ENCODE measurements at places on chromosomes 7 and 10. TPM values are rescaled to one million over a fixed set of nuclear protein-coding genes. Genes with fewer than 3 reads are reported as not detected.

DNA sequence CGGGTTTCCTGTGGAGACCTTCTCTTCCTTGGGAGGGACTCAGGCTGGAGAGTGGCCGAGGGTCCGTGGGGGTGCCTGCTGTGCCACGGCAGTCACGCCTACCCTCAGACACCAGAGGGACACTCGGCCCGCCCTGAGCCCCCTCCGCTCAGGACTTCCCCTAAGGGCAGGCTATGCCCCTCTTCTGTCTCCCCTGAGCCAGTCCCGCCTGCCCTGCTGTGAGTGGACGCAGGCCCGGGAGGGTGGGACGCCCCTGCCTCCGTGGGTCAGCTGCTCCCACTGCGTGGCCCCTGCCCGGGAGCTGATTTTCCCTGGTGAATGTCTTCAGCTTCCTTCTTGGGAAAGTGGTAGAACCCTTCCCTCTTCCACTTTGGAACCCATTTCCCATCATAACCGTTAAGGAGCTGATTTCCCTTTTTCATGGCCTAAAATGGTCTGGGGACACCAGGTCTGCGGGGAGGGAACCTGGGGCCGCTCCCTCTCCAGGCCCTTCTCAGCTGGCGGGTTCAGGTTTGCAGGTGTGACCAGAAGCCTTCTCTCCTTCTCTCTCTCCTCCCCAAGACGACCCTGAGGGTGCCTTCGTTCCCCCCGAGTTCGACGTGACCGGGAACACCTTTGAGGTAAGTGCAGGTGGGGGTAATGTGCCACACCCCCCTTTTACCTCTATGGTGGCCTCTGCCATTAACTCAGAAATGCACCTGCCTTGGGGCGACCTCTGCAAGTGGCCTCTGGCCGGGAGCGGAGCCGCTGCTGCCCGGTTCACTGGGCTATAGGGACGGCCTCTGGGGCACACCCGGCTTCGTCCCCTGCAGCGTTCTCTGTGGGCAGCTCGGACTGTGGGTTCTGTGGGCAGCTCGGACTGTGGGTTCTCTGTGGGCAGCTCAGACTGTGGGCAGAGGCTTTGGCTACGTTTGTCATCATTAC is 7.9 kb downstream of the KNDC1 start:
- no peak for DNase-seq

Gene FRMD4A
- 17.5 TPM for total RNA-seq

- peak; percentile 55 for DNase-seq
Measured at GRCh38 chr10:43249962-43250614, 16.8 kb downstream of the RASGEF1A start.

GRCh38 chr10:126908729-126909128 is 3.5 kb downstream of the DOCK1 start:
- no peak for DNase-seq

DNA sequence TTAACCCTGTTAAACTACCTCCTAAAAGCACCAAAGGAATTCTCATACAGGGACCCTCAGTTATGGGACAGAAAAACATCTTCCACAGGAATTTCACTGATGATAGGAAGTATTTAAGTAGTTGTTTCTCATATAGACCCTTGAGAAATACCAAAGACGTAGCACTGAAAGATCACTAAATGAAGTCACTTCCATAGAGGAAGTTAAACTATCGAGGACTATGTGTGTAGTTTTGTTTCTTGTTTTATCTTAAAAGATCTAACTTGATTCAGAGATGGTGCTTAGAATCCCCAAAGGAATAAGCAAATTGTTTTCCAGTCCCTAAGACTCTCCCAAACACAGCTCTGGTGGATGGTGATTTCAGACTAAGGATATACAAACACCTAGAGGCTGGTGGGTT is 94.8 kb upstream of the AFAP1L2 start:
- DNase-seq, result no peak

Gene FXYD4
- total RNA-seq, result not detected

DNA sequence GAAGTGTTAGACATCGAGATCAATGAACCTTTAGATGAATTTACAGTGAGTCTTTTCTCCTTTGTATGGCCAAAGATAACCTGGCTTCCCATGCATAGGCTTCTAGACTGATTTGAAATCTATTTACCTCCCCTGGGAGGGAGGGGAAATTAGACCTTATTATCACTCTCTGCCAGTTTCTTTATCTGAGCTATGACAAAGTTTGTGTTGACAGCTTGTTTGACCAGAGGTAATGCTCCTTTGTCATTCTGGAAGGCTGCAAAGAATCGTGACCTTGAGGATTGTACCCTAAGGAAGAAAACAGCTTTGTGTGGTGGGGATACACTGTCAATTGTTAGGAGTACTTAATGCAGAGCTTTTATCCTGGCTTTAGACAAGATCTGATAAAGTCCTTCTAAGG is 36.4 kb downstream of the RBM33 start:
- DNase-seq, result no peak

- no peak for DNase-seq
Measured at GRCh38 chr7:50584386-50584785, 19.2 kb upstream of the DDC start.

Gene TMEM213
- total RNA-seq, result 0.11 TPM

DNA sequence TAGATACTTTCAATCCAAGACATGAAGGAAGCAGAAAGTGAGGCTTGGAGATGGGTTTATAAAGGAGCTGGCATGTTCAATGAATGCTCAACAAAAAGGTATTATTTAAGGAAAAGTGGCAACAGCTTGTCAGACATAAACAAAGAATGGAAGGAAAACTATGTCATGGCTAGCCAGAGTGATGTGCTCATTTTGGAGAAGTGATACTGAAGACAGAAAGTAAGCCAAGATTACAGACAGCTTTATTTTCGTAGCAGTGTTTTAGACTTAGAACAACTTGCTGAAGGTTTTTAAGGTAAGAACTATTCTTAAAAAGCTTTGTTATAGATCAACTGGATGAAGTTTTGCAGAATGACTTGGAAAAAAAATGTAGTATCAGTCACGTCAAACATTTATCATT is 160.5 kb upstream of the FERD3L start:
- no peak for DNase-seq

GRCh38 chr7:122260336-122260735 is 44.2 kb downstream of the FEZF1 start:
- DNase-seq, result no peak

Gene ATP6V1F
- total RNA-seq, result 117 TPM

GRCh38 chr10:119817991-119818888 is 54.4 kb downstream of the MCMBP start:
- DNase-seq, result peak; percentile 97

- no peak for DNase-seq
Measured at GRCh38 chr7:83347945-83348444, 185.3 kb upstream of the PCLO start.

DNA sequence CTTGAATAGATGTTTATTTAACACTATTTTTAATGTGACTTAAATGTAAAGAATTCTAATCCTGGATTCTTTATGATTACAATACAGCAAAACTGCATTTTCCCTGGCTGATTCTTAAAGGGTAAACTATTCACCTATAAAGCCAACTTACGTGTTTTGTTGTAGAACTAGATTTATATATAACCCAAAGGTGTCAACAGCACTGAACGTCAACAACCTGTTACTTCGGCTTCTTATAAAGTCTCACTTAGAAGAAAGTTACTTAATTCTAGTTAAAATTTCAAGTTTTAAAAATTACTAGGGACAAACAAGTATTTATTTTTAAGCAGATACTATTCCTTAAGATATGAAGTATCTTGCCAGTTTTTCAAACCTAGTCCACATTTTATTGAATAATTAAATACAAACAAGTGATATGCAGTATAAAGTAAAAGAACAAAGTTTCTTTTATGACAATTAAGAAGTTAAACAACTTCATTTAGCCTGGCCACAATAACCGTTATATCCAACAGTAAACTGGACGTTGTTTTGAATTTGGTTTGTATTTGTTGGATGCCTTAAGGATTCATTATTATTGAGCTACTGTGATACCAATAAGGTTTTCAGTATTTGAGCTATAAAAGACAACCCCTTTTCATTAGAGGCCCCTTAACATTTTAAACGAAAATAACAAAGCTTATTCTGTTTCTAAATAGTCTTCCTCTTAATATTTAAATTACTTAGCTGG is 83.1 kb downstream of the SNX10 start:
- no peak for DNase-seq

Gene GNAT3
- total RNA-seq, result not detected

DNA sequence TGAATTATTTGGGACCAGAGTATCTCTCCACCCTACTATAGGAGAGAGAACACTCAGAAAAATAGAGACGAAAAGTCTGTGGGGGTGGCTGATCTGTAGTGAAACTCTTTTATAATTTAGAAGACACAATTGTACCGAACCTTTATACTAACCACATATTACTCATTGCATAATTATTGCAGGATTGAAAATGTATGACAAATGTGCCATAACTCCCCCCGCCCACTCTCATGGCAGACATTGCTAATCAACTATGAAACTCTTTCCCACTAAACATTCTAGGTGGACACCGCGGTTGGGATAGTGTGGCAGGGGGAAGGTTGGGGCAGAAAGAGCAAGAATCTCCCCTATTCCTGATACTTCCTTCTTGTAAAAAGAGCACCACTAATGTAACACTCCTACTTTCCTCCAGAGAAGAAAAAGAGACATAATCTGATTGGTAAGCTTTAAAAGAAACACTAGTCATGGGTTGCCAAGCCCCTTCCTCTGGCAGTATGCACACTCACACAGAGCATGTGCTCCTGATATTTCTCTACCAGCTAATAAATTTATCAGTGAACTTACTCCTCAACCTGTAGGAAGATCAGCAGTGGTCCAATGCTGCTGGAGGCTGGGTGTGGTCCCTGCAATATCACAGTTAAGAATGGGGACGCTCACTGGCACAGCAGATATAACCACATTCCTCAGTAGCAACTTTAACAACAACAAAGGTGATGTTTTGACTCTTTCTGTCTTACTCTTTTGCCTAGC is 18.7 kb upstream of the ARID5B start:
- no peak for DNase-seq

Gene CPA2
- 0.90 TPM for total RNA-seq

- DNase-seq, result no peak
Measured at GRCh38 chr10:61455656-61456055, 2.5 kb upstream of the TMEM26 start.
